NCI-H1105 (cell line): ENCODE measurements at places on chromosomes 4 and X.
A peak's percentile ranks its signal among the peaks of the same experiment; 100 is the strongest.

- DNase-seq, result no peak
Observed at GRCh38 chrX:118432799-118433198, 62.8 kb upstream of the DOCK11 start.

- no peak for DNase-seq
Observed at GRCh38 chrX:108105473-108105872, 13.9 kb downstream of the ATG4A start.

DNA sequence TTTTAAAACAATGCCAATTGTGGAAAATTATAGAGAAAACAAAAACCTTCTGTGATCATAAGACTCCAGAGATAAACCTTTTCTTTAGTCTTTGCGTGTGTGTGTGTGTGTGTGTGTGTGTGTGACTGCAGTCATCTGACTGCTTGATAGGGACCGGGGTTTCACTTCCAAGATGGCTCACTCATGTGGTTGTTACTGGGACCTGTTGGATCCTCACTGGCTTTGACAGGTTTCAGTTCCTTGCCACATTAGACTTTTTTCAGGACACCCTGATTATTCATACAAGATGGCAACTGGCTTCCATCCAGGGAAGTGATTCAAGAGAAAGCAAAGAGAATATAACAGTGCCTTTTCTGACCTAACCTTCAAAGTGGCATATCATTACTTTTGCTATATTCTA lies 21.9 kb upstream of the MAD2L1 start:
- DNase-seq, result no peak

- no peak for DNase-seq
Observed at GRCh38 chr4:8909548-8909947, 37.9 kb upstream of the HMX1 start.

DNA sequence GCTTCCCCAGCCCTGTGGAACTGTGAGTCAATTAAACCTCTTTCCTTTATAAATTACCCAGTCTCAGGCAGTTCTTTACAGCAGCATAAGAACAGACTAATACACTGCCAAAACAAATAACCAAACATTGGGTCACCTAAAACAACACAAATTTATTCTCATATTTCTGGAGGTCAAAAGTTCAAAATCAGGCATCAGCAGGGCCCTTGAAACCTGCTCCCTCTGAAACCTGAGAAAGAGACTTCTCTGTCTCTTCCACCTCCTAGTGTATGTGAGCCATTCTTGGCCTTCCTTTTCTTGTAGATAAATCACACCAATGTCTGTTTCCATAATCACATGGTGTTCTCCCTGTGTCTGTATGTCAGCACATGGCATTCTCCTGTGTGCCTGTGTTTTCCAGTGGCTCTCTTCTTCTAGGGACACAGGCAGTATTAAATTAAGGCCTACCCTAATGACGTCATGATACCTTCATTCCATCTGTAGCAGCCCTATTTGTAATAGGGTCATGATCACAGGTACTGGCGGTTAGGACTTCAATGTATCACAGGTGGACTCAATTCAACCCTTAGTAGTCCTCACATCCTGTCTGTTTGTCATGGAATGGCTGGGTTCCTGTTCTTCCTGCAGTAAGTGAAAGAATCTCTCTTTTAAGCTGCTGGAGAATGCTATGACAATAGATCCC lies 147.3 kb upstream of the CLNK start:
- no peak for DNase-seq

DNA sequence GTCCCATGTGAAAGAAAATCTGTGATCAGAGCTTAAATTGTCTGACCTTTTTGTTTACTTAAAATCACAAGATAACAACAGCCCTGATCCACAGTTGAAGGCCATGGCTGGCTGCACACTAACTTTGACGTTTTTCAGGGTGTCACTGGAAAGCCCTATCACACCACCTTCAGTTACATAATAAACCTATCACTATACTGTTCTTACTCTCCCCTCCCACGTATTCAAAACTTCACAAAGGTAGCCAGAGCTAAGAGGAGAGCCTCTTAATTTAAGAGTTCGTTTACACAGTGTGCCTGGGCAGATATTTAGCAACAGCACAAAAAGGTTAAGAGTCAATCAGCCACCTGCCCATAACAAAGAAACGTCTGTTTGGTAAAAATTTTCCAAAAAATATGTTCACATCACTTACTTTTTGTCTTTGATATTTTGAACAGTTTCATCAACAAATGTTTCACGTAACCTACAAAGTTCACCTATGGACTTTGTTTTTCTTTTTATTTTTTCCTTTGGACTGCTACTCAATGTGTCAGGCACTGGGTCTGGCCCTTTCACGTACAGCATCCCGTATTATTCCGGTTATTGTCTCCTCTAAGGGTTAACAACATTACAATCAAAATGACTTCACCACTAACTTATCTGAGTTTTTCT lies 25.0 kb downstream of the RFC1 start:
- no peak for DNase-seq

- no peak for DNase-seq
Observed at GRCh38 chrX:24133312-24133711, 16.2 kb upstream of the ZFX start.

DNA sequence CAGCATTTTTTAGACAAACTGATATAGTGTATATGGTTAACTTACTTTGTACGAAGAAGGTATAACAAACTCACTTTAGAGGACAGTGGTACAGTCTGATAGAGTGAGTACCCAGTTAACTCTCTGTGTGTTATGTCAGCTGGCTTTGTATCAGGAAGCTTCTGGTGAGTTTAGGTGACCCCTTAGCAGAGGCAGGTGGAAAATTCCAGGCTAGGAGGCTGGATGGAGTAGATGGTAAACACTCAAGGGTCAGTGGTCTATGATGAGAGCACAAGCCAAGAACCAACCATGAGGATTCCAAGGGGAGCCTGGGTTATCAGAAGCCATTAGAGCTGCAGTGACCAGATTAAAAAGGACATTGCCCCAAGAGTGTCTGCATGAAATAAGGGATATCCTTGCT lies 227.3 kb upstream of the CENPE start:
- no peak for DNase-seq

DNA sequence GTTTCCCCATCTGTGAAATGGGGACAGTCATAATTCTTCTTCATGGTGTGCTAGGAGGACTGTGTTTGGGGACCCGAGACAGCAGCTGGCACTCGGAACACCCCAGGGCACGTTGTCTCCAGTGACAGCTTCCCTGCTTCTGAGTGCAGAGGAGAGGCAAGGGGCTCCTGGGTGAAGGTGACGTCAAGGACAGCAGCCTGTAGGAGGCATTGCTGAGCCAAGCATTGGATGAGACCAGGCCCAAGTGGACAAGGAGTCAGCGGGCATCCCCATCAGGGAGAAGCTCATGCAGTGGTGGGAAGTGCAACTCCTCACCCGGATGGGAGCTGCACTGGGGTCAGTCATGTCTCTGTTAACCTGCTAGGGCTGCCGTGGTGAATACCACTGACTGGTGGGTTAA lies 46.1 kb downstream of the EVC start:
- DNase-seq, result no peak

- no peak for DNase-seq
Observed at GRCh38 chrX:111568354-111568753, 56.9 kb downstream of the SERTM2 start.

GRCh38 chr4:171588051-171588545 lies 225.1 kb upstream of the GALNTL6 start:
- DNase-seq, result peak; percentile 48

GRCh38 chr4:80535551-80535950 lies 200.0 kb downstream of the CFAP299 start:
- no peak for DNase-seq

DNA sequence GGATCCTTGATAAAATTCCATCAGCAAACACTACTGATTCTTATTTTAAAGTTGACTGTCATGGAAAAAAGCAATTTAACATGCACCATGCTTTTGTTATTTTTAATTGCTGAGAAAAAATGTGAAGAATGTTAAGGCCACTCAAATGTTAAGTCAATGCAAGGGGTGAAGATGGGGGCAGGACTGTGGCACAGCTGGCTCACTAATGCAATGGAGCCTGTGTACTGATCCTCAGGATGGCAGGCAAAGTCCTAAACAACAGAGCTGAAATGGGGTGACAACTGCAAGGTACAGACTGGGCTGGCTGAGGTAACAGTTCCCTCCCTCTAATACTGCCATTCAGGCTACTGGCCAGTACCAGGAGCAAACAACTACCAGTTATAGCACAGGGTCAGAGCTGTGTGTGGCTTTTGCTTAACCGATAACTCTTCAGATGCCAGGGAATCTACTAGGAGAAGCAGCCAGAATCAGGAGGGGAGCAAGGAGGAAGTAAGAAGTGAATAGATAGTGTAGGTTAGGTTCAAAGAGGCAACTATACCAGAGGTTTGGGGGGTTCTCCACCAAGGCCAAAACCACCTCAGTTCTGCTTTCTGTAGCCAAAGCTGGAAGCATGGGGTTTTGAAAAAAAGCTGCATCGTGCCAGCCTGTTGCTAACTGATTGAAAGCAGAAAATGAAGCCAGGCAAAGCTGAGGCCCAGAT lies 372.6 kb downstream of the OPHN1 start:
- no peak for DNase-seq

- DNase-seq, result no peak
Observed at GRCh38 chrX:112746812-112747595, 67.3 kb upstream of the LHFPL1 start.
